ENCODE measurements at places on chromosomes 4 and X.

DNA sequence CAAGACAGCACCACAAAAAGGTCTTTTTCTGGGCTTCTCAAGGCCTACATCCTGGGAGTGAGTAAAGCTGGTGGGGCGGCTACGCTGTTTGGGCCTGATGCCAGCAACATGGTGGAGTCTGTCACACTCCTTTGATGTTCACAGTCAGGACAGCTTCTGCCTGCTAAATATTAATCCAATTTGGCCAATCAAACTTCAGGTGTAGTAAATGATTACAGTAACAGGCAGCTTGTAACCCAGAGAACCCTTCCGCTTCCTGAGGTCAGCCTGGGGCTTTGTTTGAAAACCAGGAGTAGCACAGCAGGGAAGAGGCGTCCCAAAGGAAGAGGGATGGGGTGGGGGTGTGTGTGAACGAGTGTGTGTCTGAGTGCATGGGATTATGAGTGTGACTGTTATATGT lies 220.4 kb downstream of the MAML3 start:
- DNase-seq: no peak

- DNase-seq: peak; percentile 8
Observed at GRCh38 chr4:145299380-145300076, 119.1 kb upstream of the OTUD4 start.

DNA sequence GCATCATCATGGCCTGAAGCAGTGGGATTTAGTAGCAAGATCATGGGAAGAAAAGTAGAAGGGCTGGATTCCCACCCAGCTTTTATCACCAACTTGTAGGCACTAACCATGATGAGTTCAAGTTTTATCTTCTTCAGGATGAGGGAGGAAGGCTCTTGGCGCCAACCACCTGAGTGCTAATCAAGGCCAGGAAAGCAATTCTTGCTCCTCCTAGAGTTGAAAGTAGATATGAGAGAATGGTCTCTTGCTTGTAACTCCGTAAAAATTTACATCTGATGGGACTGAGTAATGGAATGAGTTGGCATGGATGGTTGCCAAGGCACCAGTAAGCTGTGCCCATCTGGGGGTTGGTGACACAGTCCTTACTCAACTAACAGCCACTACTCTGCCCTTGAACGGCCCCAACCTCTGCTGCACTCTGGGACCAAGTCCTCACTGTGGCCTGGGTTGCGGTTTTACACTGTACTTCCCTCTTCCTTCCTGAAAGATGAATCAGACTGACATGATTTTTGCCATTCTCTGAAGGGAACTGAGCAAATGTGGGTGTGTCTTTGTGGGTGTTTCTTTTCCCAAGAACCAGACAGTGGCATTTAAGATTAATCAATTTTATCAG lies 39.4 kb upstream of the NDP start:
- DNase-seq: peak; percentile 4

- DNase-seq: no peak
Observed at GRCh38 chrX:152641256-152641875, 3.7 kb downstream of the GABRQ start.

DNA sequence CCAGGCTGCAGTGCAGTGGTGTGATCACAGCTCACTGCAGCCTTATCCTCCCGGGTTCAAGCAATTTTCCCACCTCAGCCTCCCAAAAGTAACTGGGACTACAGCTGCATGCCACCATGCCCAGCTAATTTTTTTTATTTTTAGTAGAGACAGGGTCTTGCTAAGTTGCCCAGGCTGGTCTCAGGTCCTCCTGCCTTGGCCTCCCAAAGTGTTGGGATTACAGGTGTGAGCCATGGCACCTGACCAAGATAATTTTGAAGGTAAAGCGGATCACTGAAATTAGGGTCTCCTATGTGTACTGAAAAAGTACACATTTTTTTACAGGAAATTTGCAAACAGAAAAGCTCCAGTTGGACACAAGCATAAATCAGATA lies 4.8 kb downstream of the SAT1 start:
- no peak for DNase-seq

DNA sequence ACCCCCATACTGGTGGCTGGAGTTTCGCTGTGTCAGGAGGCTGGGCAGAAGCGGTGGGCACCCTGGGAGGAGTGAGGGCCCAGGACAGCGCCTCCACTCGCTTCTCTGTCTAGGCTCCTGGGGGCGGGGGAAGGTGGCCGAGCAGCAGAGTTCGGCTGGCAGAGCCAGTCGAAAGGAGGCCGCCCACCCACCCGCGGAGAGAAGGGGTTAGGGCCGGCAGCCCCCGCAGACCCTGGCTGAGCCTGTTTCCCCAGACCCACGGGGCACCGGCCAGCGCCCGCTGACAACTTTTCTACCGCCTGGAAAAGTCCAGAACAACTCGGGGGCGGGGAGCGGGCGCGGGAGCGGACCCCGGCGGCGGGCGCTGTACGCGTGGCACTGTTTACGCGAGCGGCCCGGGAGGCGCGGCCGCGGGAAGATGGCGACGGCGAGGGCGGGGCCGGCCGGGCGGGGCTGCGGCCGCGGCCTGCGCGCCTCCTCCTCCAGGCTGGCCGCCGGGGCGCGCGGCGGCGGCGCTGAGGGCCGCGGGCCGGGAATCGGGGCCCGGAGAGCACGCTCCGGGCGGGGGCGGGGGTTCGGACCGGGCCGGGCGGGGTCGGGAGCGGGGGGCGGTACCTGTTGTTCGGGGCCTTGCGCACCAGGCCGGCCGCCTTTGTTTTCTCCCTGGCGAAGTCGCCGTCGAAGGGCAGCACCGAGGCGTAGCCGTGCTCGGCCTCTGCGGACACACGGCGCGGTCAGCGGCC lies 628 bp downstream of the MXD4 start:
- no peak for DNase-seq

DNA sequence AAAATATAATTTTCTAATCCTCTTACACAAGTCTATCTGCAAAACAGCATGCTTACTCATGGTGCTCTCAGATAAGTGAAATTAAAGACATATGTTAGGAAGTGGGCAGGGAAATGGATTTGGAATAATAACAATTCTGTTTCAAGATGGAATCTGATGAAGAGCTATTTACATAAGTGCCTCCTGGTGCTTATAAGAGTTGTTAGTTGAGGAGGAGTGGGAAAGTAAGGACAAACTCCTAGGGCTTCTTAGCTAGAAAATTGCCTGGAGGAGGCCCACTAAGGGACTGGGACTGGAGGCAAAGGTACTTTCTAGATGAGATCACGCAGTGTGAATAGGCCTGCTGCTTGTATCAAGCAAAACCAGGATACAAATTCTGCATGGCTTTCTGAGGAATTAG lies 939.8 kb downstream of the GLUD2 start:
- DNase-seq: no peak

GRCh38 chr4:3321295-3321889 lies 28.6 kb downstream of the RGS12 start:
- DNase-seq: no peak

DNA sequence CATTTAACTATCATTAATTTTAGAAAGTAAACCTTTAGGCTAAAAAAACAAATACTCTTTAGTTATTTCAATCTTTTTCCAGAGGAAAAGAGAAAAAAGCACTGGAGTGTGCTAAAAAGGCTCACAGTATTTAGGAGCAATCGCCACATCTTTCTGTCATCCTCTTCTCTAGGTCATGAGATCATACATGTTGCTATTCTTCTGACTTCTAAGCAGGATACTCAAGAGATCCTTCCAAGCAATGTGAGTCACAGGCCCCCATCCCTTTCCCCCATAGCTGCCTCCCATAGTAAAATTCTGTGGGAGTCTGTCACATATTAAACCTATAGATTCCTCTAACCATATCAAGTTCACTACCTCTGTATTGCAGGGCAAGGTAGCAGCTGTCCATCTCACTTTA lies 7.7 kb downstream of the EDNRA start:
- DNase-seq: no peak

DNA sequence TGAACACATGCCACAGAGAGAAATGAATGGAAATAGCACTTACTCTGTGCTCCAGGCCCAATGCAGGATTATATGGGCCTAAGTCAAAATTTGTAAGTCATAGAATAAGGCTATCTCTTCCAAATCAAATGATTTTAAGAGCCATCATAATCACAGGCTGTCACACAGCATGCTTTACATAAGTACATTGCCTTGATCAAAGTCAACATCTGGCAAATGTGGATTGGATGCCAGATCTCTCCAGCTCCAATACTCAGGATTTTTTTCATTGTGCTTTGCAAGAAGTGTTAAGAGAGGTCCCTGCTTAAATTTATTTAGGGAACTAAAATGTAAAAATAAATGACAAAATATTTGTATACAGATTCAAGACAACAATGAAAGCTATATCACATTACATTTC lies 299.9 kb downstream of the PRDM5 start:
- DNase-seq: no peak

- DNase-seq: no peak
Observed at GRCh38 chr4:139666735-139667281, 1.2 kb downstream of the MGST2 start.

GRCh38 chr4:156252358-156252921 lies 298.8 kb upstream of the CTSO start:
- DNase-seq: no peak

GRCh38 chrX:47628982-47629381 lies 748 bp downstream of the CFP start:
- DNase-seq: no peak

- DNase-seq: no peak
Observed at GRCh38 chr4:185995665-185996064, 73.3 kb upstream of the TLR3 start.

GRCh38 chr4:42541647-42542046 lies 115.3 kb downstream of the ATP8A1 start:
- no peak for DNase-seq

DNA sequence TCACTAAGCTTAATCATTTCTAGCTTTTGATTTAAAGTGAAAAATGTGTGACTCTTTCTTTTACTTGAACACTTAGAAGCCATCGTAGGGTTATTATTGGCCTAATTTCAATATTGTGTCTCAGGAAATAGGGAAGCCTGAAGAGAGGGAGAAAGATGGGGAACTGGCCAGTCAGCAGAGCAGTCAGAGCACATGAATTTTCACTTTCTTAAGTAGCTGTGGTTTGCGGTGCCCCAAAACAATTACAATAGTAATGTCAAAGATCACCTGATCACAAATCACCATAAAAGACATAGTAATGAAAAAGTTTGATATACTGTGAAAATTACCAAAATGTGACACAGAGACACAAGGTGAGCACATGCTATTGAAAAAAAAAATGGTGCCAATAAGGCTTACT lies 45.5 kb downstream of the CENPC start:
- DNase-seq: no peak

GRCh38 chr4:149791851-149792250 lies 23.8 kb downstream of the IQCM start:
- no peak for DNase-seq

DNA sequence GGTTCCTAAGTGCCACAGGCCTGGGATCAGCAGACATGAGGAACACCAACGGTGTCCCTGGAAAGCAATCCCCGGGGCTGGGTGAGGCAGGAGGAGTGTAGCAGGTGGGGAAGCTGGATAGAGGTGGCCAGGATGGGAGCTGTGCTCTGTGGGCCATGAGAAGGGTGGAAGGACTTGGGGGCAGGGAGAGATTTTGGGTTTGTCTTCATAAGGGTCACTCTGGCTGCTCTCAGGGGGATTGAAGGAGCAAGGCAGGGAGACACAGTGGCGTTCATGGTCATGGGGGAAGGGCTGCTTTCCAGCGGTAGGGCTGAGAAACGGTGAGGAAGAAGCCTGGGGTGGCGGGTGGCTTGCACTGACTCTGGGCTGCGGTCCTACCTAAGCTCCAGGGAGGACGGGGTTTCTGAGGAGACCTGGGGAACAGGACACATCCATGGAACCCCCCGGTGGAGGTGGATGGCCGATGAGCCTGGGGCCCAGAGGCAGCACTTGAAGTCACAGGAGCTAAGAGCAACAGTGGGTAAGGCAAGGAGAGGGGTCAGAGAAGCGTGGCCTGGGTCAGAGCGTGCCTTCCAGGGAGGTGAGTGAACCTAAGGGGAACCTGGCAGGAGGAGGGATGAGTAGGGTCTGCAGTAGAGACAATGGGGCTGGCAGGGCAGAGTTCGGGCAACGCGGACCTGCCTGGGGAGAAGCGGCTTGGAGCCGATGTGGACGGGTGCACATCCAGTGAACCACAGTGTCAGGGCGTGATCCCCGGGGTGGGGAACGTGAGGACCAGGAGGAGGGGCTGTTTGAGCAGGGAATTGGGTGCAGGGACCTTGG lies 12.4 kb upstream of the CTBP1 start:
- DNase-seq: no peak

- DNase-seq: no peak
Observed at GRCh38 chrX:23901805-23902204, 5.9 kb downstream of the APOO start.
